Pancreas (tissue), 10 donors: ENCODE measurements at places on chromosomes 3 and 15. TPM values are rescaled to one million over a fixed set of nuclear protein-coding genes. Genes with fewer than 3 reads are reported as not detected.

The DUOX1 gene
- 0.27 TPM for polyA plus RNA-seq

The HCN4 gene
- polyA plus RNA-seq = 0.47 TPM

The EFHB gene
- polyA plus RNA-seq = 0.09 TPM

The PTH1R gene
- 34.8 TPM for polyA plus RNA-seq

The C15orf62 gene
- 0.46 TPM for polyA plus RNA-seq

The GRM7 gene
- 0.23 TPM for polyA plus RNA-seq

DNA sequence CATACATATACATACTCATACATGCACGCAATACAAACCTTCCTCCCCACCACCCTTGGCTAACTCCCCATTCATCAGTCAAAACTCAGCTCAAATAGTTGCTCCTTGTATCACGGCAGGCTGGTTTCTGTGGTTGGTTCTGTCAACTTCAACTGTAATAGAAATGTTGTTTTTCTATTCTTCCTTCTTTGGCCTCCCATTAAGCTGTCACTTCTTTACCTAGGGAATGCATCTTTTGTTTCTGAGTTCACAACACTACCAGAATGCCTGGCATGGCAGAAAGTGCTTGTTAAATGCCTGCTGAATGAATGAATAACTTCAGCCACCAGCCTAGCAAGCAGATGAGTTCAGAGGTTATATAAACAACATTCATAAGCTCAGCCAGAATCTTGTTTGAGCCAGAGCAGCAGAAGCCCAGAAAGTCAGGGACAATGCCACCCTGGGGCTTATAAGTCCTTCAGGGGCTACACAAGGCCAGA is 63.1 kb downstream of the B3GALNT1 start:
- H3K4me3 ChIP-seq = no peak overlapping the region
- H3K27ac ChIP-seq = no peak overlapping the region
- H3K27me3 ChIP-seq = no peaks in the 10 kb centered on the region
- H3K4me1 ChIP-seq = peaks cover 7% of the 10 kb centered on the region
- H3K36me3 ChIP-seq = no peaks in the 10 kb centered on the region

- no peaks in the 10 kb centered on the region for H3K27me3 ChIP-seq
- no peak for DNase-seq
- no peaks in the 10 kb centered on the region for H3K36me3 ChIP-seq
- H3K27ac ChIP-seq = peak overlapping the region; percentile 70
- no peaks in the 10 kb centered on the region for H3K4me1 ChIP-seq
Observed at GRCh38 chr15:90593499-90594158, 63.9 kb downstream of the CRTC3 start.

DNA sequence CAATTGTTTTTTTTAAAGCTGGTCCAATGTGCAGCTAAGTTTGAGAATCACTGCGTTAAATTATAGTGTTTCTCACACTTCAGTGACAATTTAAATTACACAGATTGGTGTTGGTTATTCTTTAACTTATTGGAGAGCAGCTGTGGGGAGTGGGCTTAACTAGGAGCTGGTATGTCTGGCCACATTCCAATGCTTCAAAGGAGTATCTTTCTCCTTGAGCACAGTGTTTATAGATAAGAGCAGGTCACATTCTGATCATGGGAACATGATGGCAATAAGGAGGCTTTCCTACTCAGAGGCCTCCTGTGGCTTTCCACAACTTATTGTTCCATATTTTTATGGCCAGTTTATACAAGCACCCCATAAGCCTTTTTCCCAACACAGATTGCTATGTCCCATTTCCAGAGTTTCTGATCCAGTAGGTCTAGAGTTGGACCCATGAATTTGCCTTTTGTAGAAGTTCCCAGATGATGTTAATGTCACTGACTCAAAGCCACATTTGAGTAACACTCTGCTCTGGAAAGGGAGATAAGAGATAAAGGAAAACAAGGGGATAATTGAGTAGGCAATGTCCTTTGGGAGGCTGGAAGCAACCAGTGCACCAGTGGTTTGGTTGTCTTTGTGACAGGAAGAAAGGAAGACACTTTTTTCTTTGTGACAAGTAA is 33.0 kb upstream of the PLSCR4 start:
- no peaks in the 10 kb centered on the region for H3K36me3 ChIP-seq
- no peaks in the 10 kb centered on the region for H3K4me1 ChIP-seq
- H3K4me3 ChIP-seq = no peak overlapping the region
- H3K27ac ChIP-seq = no peak overlapping the region
- no peak for DNase-seq

DNA sequence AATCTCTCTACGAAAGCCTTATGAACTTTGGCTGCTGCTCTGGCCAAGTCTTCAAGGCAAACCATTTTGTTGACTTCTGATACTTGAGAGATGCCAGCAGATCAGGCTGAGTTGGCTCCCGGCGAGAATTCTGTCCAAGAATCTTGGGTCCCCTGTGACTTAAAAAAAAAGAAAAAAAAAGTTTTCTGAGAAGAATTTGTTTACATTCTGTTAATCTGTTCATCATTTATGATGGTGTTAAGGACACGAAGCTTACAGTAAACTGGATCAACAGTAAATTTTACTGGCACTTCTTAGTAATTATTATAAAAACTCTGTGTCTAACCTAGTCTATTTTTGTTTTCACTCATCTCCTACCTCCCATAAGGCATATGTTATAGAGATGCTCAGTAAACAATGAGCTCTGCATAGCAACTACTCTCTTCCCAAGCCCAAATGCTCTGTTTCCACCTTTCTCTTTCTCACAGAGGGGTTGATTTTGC is 320.9 kb upstream of the RASGRP1 start:
- H3K36me3 ChIP-seq = no peaks in the 10 kb centered on the region
- no peak for DNase-seq
- H3K27me3 ChIP-seq = no peaks in the 10 kb centered on the region
- H3K27ac ChIP-seq = no peak overlapping the region
- no peaks in the 10 kb centered on the region for H3K4me1 ChIP-seq

- no peak overlapping the region for H3K4me3 ChIP-seq
- H3K27ac ChIP-seq = peak overlapping the region; percentile 51
- H3K27me3 ChIP-seq = no peaks in the 10 kb centered on the region
Observed at GRCh38 chr3:132550579-132551305, 46.3 kb upstream of the ACKR4 start.

- no peaks in the 10 kb centered on the region for H3K4me1 ChIP-seq
- no peaks in the 10 kb centered on the region for H3K27me3 ChIP-seq
- DNase-seq = no peak
- H3K36me3 ChIP-seq = no peaks in the 10 kb centered on the region
- no peak overlapping the region for H3K4me3 ChIP-seq
Observed at GRCh38 chr3:28504976-28505375, 156.4 kb upstream of the AZI2 start.

- no peak overlapping the region for H3K4me3 ChIP-seq
- no peaks in the 10 kb centered on the region for H3K4me1 ChIP-seq
- no peaks in the 10 kb centered on the region for H3K36me3 ChIP-seq
- H3K27me3 ChIP-seq = no peaks in the 10 kb centered on the region
- DNase-seq = peak; percentile 75
Observed at GRCh38 chr3:6935970-6936369, 75.1 kb downstream of the GRM7 start.

- H3K36me3 ChIP-seq = no peaks in the 10 kb centered on the region
- H3K4me1 ChIP-seq = no peaks in the 10 kb centered on the region
- no peaks in the 10 kb centered on the region for H3K27me3 ChIP-seq
- no peak overlapping the region for H3K27ac ChIP-seq
- no peak for DNase-seq
Observed at GRCh38 chr3:32177702-32178198, 60.7 kb upstream of the CMTM8 start.

GRCh38 chr3:194054016-194054415 is 81.9 kb upstream of the HES1 start:
- peaks cover 14% of the 10 kb centered on the region for H3K4me1 ChIP-seq
- H3K36me3 ChIP-seq = no peaks in the 10 kb centered on the region
- DNase-seq = no peak
- H3K27me3 ChIP-seq = no peaks in the 10 kb centered on the region

- H3K4me3 ChIP-seq = no peak overlapping the region
- no peak overlapping the region for H3K27ac ChIP-seq
- no peaks in the 10 kb centered on the region for H3K4me1 ChIP-seq
- DNase-seq = no peak
Observed at GRCh38 chr3:171953301-171954022, 85.9 kb upstream of the FNDC3B start.

- H3K27me3 ChIP-seq = no peaks in the 10 kb centered on the region
- peaks cover 17% of the 10 kb centered on the region for H3K36me3 ChIP-seq
- H3K27ac ChIP-seq = no peak overlapping the region
Observed at GRCh38 chr3:128800241-128801187, 74.5 kb downstream of the RAB7A start.

- no peak for DNase-seq
- no peaks in the 10 kb centered on the region for H3K36me3 ChIP-seq
- no peaks in the 10 kb centered on the region for H3K4me1 ChIP-seq
- H3K4me3 ChIP-seq = no peak overlapping the region
- H3K27me3 ChIP-seq = no peaks in the 10 kb centered on the region
- H3K27ac ChIP-seq = no peak overlapping the region
Observed at GRCh38 chr15:46918462-46919140, 798.7 kb upstream of the SEMA6D start.

DNA sequence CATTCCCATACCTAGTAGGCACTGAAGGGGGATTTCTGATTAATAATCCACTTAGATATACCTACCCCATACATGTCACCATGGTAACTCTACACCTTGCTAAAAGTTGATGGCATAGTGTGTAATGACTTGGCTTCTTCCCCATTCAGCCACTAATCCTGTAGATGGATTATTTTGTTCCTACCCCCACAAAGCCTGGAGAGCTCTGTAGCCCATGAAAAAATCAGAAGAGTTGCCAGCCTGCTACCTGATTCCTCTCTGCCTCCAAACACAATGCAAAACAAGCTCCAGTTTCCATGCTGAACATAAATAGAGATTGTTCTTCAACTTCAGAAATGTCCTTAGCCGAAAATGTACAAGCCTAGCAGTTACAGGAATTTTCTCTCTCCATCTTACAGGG is 98.9 kb upstream of the PFN2 start:
- H3K27ac ChIP-seq = no peak overlapping the region
- no peak overlapping the region for H3K4me3 ChIP-seq
- H3K4me1 ChIP-seq = no peaks in the 10 kb centered on the region
- DNase-seq = no peak
- H3K36me3 ChIP-seq = no peaks in the 10 kb centered on the region
- H3K27me3 ChIP-seq = no peaks in the 10 kb centered on the region

- DNase-seq = no peak
- no peaks in the 10 kb centered on the region for H3K36me3 ChIP-seq
- no peaks in the 10 kb centered on the region for H3K27me3 ChIP-seq
Observed at GRCh38 chr3:195394024-195394423, 48.8 kb downstream of the ACAP2 start.

GRCh38 chr15:85615930-85616329 is 178.8 kb downstream of the KLHL25 start:
- peaks cover 58% of the 10 kb centered on the region for H3K4me1 ChIP-seq
- H3K27me3 ChIP-seq = no peaks in the 10 kb centered on the region
- peak overlapping the region; percentile 13 for H3K27ac ChIP-seq
- no peak for DNase-seq
- H3K4me3 ChIP-seq = no peak overlapping the region

GRCh38 chr15:40072216-40072990 is 33.4 kb upstream of the SRP14 start:
- no peak overlapping the region for H3K27ac ChIP-seq
- no peaks in the 10 kb centered on the region for H3K36me3 ChIP-seq
- peaks cover 25% of the 10 kb centered on the region for H3K4me1 ChIP-seq
- H3K4me3 ChIP-seq = no peak overlapping the region
- no peaks in the 10 kb centered on the region for H3K27me3 ChIP-seq

DNA sequence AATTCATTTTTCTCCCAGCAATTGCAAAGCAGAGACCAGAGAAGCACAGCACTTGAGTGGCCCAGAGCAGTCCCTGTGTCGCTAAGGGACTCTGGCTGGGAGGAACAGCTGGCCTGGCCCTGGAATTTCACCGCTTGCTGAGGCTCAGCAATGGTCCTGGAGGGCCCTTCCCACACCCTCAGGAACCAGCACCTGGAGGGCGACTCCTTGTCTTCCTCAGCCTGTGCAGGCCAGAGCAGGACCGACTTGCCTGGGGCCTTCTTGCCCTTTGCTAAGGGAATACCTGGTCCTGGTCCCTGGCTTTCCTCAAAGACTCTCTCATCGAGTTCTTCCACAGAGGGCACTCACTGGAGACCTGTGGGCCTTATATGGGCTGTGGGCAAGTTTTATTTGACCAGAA is 294.6 kb downstream of the RPLP1 start:
- no peak for DNase-seq
- no peak overlapping the region for H3K4me3 ChIP-seq

DNA sequence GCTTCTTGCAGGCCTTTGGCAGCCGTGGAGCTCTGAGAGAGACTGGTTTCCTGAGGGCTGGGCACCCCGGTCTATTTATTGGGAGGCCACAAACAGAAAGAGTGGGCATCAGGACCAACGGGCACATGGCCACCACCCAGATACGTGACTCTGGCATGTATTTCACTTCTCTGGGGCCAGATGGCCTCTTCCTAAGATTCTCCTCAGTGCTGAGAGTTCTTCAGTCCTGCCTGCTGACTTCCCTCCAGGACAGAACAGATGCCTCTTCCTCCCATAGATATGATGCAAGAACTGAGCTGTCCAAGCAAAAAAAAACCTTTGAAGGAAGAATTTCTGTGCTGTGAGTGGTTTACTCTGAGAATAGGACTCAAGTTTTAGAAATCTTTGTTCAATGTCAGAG is 107.7 kb downstream of the IGF2BP2 start:
- H3K27ac ChIP-seq = no peak overlapping the region
- H3K36me3 ChIP-seq = no peaks in the 10 kb centered on the region
- no peak for DNase-seq
- no peaks in the 10 kb centered on the region for H3K27me3 ChIP-seq
- H3K4me1 ChIP-seq = no peaks in the 10 kb centered on the region
- no peak overlapping the region for H3K4me3 ChIP-seq

DNA sequence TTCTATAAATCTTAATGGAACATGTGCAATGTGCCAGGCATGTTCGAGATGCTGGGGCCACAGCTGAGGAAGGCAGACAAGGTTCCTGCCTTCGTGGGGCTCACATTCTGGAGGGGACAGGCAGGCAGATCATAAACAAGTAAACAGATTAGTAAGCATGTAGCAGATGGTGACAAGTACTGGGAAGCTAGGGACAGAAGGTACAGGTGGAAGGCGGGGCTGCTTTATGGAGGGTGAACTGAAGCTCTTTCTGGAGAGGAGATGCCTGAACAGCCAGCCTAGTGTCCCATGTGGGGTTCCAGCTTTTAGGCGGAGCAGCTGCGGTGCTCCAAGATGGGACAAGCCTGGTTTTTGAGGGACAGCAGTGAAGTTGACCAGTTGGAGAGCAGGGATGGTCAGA is 74.7 kb upstream of the SNRK start:
- H3K27me3 ChIP-seq = no peaks in the 10 kb centered on the region
- H3K4me1 ChIP-seq = no peaks in the 10 kb centered on the region
- H3K4me3 ChIP-seq = no peak overlapping the region
- H3K27ac ChIP-seq = no peak overlapping the region
- no peak for DNase-seq
